IPS DF 19.7 (cell line): ENCODE measurements at places on chromosomes 2 and 18.

DNA sequence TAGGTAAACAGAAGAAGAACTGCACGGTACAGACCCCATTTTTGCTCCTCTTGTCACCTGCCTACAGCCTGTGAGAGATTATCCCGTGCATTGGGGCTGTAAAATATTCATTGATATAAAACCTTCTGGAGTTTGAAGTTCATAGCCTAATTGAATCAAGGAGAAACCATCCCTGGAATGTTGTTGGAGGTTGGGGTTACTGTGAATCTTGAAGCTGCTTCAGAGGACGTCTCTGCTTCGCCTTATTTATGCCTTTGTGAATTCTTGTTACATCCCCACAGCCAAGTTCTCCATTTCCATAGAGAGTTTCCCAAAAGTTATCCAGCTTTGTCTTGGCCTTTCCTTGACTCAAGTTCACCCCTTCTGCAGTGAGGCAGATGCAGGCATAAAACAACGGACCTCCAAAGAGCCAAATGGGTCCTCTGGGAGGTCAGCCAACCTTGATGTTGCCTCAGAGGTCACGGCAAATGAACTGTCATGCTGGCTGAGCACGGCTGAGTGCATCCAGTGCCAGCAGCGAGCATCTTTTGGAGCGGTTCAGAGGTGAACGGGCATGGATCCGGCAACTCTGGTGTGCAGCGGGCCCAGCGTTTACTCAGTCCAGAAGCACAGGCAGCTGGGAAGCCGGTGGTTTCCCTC is 317.6 kb downstream of the PRKCE start:
- DNase-seq, result no peak

DNA sequence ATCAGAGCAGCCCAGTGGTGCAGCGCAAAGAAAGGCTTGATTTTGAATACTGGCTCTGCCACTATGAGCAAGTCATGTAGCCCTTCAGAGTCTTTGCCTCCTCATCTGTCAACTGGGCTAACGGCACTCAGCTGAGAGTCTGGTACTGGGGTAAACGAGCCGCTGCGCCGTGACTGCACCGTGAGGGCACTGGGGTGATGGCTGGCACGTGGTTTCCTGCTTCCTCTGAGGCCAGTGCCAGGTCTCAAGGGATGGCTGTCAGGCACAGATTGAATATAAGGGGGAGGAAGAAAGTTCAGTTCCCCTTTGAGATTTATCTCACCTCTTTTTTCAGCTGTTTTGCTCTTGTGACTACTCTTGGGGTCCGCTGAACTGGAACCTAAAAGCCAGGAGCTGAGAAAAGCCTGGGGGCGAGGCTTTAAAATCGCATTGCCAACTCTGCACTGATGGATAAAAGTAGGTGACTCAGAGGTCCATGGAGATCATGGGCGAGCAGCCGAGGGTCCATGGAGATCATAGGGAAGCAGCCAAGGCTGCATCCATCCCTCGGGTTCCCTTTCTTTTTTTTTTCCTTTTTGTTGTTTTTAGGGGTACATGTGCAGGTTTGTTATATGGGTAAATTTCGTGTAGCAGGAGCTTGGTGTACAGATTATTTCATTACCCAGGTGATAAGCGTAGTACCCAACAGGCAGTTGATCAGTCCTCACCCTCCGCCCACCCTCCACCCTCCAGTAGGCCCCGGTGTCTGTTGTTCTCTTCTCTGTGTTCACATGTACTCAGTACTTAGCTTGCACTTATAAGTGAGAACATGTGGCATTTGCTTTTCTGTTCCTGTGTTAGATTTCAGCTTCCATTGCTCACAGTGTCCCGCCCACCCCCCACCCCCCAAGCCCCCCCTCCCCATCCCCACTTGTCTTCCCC is 114.3 kb downstream of the SPP2 start:
- no peak for DNase-seq

DNA sequence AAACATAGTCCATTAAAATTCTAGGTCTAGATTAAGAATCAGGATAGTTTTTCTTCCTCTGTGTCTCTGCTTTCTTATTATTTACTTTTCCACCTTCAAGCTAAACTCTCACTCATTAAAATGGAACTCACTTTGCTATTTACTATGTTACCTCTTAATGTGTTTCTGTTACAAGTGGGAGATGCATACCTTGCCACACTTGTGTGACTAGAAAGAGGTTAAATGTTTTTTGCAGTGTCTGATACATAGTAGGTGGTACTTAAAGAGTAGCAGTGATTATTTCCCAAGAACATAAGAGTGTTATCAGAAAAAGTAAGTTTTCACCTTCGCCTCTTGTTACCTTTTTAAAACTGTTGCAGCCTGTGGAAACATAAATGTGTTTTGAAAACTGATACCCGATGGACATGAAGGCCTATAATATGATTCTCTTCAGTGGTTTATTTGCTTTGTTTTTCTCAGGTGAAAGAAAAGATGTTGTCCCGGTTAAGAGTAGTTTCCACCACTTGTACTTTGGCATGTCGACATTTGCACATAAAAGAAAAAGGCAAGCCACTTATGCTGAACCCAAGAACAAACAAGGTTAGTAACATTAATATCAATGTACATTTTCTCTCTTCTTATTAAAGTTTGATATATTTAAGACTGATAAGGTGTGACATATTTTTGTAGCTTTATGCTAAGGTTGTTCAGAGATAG is 16.6 kb downstream of the ME2 start:
- DNase-seq, result no peak

DNA sequence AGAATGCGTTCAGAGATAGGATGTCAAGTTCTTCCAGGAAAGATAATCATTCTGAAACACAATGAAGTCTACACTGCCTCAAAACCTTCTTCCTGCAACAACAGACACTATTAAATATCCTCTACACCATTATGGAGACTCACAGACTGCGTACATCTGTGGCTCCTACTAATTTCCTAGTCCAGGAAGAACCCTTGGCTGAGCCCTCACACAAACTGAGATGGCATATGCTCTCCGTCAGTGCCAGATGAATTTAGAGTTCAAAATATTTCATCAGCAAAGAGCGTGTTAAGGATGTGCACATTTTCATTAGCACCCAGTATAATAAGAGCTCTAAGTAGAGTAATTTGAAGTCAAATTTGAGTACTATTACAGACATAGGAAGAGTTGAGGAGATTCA is 117.2 kb downstream of the TCF4 start:
- DNase-seq, result no peak
